NCI-H1417 treated with DMSO at 0.1 percent for 48 hours (cell line): ENCODE measurements at places on chromosomes 12 and 14.
A peak's percentile ranks its signal among the peaks of the same experiment; 100 is the strongest.

DNA sequence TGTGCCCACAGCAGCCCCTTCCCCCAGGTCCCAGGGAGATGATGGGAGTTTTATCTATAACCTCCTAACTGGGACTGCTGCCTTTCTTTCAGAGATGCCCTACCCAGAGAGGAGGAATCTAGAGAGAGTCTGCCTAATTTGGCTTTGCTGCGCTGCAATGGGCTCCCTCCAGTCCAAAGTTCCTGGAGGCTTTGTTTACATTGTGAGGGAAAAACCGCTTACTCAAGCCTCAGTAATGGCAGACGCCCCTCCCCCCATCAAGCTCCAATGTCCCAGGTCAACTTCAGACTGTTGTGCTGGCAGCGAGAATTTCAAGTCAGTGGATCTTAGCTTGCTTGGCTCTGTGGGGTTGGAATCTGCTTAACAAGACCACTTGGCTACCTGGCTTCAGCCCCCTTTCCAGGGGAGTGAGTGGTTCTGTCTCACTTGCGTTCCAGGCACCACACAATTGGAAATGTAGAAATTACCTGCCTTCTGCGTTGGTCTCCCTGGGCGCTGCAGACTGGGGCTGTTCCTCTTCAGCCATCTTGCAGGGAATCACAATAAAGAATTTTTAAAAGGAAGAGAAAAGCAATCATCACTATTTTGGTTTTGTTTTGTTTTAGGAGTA is 262.5 kb downstream of the FOXG1 start:
- DNase-seq, result no peak

GRCh38 chr12:69254046-69254445 is 14.7 kb downstream of the CPSF6 start:
- DNase-seq, result no peak

DNA sequence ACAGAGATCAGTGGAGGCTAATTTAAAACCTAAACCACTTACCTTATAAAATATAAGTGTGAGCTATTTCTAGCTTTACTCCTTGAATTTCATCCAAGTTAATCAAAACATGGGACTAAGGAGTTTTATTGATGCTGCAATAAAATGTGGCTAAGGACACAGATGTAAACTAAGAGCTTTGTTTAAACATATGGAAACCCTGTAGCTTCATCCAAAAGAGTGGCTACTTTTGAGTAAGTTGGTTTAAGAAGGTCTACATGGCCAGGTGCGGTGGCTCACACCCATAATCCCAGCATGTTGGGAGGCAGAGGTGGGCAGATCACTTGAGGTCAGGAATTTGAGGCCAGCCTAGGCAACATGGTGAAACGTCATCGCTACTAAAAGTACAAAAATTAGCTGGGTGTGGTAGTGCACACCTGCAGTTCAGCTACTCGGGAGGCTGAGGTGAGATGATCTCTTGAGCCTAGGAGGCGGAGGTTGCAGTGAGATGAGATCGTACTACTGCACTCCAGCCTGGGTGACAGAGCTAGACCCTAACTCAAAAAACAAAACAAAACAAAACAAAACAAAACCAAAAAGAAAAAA is 40.4 kb downstream of the TCHP start:
- no peak for DNase-seq

- DNase-seq, result no peak
Observed at GRCh38 chr14:76514213-76514998, 138.5 kb downstream of the ESRRB start.

GRCh38 chr12:105292705-105293104 is 37.8 kb upstream of the C12orf75 start:
- DNase-seq, result no peak

GRCh38 chr14:54719406-54719805 is 152.5 kb downstream of the SAMD4A start:
- no peak for DNase-seq

DNA sequence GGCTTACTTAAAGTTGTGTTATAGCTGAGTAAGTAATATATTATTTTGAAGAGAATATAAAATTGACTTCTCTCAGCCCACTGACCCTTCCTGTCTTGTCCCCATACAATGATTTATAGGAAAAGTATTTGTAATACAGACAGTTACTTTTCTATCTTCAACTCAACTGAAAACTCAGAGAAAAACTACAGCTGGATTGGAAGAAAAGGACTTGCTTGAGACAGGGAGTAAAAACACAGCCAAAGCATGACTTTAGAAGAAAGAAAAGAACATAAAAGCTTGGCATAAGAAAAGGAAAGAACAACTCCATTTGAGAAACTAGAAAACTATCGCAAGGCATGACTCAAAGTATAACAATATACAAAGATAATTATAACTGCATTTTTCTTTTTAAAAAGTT is 57.5 kb downstream of the MSRB3 start:
- no peak for DNase-seq

DNA sequence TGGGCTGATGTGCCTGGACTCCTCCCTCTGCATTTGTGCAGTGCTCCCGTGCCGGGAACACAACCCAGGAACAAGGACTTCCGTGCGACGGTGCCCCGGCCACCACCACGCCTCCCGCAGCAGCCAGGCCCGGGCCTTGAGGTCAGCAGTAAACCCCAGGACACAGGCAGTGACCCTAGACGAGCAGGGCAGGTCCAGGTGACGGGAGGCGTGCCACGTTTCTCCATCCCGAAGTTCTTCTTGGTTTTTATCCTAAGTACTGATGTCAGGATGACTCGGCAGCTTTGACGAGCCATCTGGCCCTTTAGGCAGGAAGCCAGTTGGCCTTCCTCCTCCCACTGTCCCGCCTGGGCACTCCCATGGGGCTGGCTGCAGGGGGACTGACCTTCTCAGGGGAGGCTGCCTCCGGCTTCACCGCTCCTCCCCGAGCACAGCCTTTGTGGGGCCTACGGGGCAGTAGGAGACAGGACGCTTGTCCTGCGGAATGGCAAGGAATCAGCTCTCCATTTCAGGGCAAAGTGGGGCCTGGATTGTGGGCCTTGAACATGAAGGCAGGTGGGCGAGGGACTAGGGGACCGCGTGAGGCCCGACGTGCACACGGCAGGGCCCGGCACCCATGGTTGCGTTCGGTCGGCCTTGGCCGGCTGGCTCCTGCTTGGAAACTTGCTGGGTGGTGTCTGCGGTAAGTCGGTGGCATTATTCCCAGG is 94.1 kb downstream of the FBXL14 start:
- DNase-seq, result no peak

DNA sequence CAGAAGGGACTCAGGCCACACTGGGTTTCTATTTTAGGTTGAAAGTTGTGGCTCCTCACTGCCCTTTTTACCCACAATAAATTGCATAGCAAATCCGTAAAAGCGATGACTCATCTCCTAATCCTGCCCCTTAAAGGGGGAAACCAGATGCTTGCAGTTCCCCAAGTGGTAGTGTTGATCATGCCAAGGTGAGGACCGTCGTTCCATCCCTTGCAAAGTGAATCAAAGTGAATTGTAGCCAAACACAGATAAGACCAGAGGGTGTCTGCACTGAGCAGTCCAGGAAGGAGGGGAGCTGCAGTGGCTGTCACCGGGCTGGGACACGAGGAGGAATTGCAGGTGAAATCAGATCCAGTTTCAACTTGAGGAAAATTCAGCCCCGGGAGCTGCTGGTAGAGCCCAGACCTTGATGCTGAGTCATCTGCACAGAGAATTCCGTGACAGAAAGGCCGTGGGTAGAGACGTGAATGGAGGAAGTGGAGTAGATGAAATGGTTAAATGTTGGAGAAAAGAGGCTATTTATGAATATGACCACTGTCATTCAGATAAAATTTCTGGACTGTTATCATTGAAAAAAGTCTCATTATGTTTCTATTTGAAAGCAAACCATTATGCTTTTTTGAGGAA is 44.2 kb upstream of the MMP17 start:
- DNase-seq, result no peak

- DNase-seq, result no peak
Observed at GRCh38 chr14:69711881-69712560, 54.9 kb upstream of the SRSF5 start.

DNA sequence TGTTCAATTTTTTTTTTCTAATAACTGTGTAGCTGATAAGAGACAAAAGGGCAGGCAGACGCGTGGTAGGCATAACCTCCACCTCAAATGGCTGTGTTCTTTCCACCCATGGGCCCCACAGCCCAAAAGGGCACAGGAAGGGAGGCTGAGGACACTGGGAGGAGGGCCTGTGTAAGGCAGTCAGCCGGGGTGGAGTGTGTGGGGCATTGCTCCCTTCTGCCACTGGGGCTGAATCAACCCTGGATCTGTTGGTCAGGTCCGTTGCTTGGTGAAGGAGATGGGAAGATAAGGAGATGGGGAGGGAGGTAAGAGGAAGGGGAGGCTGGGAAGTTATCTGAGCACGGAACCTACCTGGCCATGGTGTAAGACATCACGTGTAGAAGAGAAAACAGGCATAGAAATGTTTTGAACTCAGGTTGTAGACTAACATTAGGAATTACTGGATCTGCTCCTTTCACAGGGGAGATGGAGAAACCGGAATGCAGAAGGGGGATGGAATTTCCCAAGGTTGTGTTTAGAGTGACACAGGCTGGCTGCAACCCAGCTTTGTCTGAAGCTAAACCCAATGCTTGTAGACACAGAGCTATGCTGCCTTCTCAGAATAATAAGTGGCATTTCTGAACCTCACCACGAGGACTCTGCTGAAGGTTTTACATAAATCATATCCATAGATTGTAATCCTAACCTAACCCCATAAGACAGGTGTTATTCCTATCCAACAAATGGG is 138.5 kb upstream of the NOS1 start:
- no peak for DNase-seq

DNA sequence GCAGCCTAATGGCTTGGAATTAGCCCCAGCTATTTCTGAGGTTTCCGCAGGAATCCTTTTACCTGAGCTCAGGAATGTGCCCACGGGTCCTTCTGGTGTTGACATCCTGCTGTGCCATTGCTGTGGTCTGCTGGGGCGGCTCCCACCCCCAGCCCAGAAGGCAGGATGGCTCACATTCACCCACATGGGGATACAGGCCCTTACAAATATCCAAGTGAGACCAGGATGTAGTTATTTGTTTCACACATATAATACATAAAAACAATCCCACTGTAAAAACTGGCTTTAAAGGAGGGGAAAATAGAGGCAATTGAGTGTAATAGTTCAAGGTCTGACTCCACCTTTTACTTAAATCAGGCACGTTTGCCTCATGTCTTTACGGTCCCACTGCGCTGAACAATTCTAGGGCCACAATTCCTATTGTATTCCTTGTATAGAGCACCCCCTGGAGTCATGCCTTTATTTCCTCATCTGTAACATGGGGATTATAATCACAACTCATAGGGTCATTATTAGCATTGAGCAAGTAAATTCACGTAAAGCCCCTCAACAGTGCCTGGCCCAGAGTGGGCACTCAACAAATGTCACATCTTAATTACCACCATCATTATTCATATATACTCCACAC is 57.2 kb upstream of the FICD start:
- DNase-seq, result no peak

GRCh38 chr12:12265571-12266388 is 1.1 kb downstream of the LRP6 start:
- DNase-seq, result no peak

DNA sequence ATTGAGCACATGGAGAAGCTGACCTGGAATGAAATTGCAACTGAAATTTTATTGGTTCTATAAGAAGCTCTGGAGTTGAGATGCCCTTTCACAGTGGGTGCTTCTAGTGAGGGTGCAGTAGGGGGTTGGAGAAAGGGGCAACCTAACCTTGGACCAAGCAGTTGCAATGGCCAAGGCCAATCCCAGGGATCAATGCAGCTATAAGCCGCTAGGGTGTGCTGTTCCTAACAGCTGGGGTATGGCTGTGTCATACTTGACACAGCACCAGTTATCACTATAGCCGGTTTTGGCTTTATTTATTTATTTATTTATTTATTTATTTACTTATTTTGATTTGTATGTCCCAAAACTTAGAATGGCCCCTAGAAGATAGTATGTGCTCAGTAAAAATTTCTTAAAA is 505.9 kb downstream of the FLRT2 start:
- DNase-seq, result no peak

GRCh38 chr14:95774265-95775160 is 60.6 kb upstream of the TCL1A start:
- DNase-seq, result no peak

DNA sequence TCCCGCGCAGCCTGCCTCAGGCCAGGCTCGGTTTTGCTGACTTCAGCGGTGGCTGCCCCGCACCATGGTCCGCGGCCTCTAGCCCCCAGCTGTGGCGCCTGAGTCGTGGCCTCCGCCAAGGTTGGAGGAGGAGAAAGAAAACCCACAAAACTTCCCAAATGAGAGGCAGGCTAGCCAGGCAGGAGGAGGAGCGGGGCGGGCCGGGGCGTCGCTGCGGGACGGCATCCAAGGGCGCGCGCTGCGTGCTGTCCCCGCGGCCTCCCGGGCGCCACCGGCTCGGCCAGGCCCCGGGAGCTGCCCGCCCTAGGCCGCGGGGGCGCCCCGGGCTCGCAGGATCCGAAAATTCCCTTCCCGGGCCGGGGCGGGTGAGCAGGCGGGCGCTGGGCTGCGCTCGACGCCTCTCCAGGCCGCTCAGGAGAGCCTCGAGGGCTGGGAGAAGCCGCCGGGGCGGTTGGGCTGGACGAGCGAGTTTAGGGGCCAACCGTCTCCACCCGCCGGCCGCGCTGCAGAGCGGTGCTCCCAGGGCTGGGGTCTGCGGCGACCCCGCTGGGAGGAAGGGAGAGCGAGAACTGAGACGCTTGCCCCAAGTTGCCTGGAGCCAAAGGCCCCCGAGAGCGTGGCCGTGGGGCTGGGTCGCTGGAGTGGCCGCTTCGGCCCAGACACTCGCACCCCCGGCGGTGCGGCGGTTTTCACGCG is at the start of gene EFS:
Gene EFS (minus strand): TSS at position 137 of the 696 bp plus-strand sequence. CDS start 147 bp downstream, outside the sequence.
- DNase-seq, result no peak

DNA sequence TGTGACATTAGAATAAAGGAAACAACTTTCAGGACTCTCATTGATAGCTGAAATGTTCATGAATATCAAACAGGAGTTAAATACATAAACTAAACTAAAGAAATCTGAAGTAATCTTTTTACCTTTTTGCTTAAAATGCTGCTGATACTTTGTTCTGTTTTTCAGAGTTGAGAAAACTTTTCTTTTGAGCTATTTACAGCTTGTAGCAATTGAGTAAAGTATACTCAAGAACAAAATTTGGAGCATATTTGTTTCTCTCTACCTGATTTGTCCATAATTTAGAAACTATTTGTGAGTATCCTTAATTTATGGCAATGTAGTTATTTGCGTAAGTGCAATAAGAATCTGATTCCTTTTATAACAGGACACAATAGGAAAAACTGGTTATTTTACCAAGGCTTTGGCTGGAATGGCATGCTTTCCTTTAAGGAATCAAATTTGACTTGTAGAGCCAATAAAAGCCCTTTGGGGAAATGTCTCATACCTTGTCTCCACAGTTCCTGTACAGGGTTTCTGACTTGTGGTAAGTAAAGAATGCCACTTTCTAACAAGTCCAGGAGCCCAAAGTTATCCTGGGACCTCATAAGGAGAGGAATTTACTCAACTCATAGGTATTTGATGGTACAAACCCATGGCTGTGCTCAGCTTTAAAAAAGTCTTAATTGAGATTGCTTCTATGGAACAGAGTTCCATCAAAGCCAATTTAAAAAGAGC is 195.7 kb downstream of the TMEM117 start:
- no peak for DNase-seq

GRCh38 chr12:2583642-2584401 is 210.9 kb upstream of the FKBP4 start:
- peak; percentile 75 for DNase-seq

GRCh38 chr14:50398189-50398580 is 1.5 kb upstream of the CDKL1 start:
- DNase-seq, result no peak
